ENCODE measurements at places on chromosomes 3 and 15.
A peak's percentile ranks its signal among the peaks of the same experiment; 100 is the strongest.

DNA sequence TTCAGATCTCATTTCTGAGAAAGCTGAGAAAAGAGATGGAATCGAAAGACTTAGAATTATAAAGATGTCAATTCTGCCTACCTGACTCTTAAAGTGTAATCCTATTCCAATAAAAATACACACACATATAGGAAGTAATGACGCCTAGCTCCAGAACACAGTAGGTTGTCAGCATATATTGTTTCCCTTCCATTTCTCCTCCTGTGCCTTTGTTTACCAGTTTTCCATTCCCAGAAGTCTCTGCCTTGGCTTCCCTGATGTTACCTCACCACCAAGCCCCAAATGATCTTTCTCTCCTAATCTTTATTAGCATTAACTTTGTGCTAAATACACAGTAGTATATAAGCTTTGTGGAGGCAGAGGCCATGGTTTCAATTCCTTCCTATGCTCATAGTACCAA lies 40.0 kb downstream of the TM4SF4 start:
- no peak for DNase-seq

DNA sequence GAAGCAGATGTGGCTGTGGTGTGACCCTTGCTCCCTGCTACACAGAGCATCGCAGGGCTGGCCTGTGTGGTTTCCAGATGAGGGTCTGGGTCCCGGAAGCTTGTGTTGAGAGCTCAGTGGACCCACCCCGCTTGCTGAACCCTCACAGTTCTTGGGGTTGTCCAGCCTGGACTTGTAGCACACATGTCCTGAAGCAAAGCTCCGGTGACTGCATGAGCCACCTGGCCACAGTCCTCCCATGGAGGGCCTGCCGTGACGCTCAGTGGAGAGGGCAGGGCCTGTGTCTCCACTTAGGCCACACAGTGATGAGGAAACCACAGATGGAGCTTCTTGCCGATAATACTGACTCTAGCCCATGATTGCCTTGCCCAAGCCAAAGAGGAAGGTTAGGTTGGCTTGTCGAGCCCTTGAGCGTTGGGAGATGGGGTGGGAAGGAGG lies 62.6 kb downstream of the RGMA start:
- no peak for DNase-seq

DNA sequence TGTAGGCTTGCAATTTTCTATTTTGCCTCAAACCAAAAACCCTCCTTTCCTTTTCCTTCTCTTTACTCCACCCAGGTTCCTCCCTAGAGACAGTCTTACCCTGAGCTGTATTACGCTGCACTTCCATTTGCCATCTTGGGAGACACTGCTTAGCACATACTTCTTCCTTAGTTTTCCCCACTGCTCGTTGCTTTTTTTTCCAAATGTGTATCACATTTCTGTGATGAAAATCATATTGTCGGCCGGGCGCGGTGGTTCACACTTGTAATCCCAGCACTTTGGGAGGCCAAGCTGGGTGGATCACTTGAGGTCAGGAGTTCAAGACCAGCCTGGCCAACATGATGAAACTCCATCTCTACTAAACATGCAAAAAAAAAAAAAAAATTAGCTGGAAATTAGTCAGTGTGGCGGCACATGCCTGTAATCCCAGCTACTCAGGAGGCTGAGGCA lies 29.5 kb downstream of the POPDC2 start:
- no peak for DNase-seq

DNA sequence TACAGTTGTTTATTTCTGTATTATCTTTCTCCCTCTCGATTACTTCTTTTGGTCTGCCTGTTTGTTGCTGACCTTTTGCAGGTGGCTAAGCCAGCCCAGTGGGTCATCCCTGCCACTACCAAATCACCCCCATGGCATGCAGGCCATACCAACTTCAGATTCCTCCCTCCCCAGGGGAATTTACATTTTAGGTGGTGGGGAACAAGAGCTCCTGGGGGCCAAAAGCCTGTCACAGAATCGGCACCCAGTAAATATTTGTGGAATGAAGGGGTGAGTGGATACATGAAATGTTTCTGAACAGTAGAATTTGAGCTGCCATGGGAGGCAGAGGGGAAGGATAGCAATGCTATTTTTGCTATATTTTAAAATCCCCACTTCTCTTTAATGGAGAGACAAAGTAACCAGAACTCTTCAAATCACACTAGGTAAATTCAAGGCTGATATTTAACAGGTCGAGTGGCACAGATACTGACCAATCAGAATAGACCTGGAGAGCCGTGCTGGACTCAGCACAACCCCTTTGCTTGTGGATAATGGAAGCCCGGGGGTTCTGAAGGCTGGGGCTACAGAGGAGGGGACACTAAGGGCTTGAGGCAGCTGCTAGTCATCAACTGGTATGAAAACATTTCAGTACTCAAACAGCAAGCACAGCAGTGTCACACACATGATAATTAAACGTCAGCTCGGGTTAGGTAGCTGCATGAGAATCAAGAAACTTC lies 54.3 kb upstream of the SMAD3 start:
- DNase-seq = no peak

GRCh38 chr3:58062472-58062871 lies 54.2 kb downstream of the FLNB start:
- no peak for DNase-seq

DNA sequence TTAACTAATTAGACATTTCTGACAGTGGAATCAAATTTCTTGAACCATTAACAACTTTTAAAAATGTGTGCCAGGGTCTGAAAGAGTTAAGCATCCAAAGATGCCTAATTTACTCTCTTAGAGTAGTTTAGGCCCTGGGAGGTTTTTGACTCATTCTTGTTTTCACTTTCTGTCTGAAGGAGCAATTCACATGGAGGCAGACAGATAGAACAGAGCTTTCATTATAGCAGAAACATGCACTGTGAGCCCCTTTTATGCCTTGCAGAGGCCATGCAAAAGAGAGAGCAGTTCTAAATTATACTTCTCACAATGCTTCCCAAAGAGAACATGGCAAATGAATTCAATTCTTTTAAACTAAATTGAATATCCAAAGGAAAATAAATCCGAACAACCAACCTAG lies 554.8 kb downstream of the MFSD1 start:
- no peak for DNase-seq

DNA sequence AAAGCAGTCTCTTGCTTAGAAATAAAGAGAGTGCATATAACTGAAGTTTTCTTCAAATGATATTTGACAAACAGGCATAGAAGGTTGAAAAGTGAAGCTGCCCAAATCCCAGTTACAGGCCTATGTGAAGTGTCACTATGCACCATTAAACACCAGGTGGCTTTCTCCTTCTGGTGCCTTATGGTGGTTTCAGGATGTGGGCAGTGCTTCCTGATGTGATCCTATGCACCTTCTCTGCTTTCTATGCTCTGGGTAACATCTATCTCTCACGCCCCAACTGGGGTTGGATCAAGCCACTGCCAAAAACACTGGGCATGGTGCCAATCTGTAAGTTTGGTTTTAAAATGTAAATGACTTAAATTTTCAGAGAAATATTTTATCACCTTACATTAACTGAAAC lies 744.7 kb downstream of the TUSC7 start:
- no peak for DNase-seq

- no peak for DNase-seq
Observed at GRCh38 chr3:98573181-98573728, 20.2 kb downstream of the CPOX start.

- no peak for DNase-seq
Observed at GRCh38 chr3:71217640-71218222, 365.8 kb downstream of the FOXP1 start.

GRCh38 chr3:130537673-130538304 lies 20.8 kb downstream of the COL6A6 start:
- no peak for DNase-seq

GRCh38 chr3:9098716-9099675 lies 135.7 kb upstream of the RAD18 start:
- DNase-seq = no peak

GRCh38 chr3:156643729-156644389 lies 30.5 kb upstream of the TIPARP start:
- no peak for DNase-seq

- DNase-seq = no peak
Observed at GRCh38 chr3:171876680-171877147, 33.6 kb downstream of the TMEM212 start.

- no peak for DNase-seq
Observed at GRCh38 chr15:99138491-99138982, 33.7 kb downstream of the SYNM start.

GRCh38 chr3:30332196-30333021 lies 274.0 kb upstream of the TGFBR2 start:
- no peak for DNase-seq

GRCh38 chr15:59818336-59818735 lies 129.2 kb upstream of the BNIP2 start:
- no peak for DNase-seq

DNA sequence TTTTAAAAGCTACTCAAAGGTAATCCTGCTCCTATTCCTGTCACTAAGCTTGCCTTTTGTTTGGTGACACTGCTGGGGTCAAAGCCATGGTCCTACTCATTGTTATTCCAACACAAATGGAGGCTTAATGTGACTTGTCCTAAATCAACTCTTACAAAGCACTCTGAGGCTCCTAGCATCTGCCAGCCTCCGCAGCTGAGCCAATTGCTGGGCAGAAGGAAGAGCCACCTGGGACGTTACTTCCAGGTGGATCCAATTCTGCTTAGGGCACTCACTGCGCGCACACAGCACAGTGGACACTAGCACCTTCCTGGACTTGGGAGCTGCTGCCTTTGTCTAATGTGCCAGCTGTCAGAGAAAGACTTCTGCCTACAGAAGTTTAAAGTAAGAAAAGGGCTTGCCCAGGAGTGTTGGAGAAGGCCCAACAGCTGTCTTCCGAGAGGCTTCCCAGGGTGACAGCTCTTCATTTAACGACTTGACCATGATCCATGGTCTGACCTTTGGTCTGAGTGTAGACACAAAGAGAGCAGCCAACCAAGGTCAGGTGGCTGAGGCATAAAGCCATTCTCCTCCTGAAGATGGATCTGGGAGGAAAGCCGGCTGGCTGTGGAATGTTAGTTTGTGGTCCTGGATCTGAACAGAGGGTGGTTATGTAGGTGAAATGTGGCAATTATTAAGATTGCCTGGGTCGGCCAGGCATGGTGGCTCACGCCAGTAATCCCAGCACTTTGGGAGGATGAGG lies 102.2 kb downstream of the AQP9 start:
- DNase-seq = no peak

DNA sequence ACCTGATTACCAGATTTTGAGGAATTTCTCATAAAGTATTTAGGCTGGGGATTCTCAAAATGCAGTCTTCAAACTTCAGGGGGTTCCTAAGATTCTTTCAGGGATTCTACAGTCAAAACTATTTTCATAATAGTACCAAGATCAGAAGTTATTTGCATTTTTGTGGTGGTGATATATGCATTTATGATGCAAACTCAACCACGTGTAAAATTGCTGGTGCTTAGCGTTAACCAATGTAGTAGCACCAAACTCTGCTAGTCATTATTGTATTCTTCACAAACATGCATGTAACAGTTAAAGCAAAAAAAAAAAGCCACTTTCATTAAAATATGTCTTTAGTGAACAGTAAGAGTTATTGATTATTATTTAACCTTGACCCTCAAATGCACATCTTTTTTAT lies 274.9 kb upstream of the DNAJC19 start:
- DNase-seq = no peak

- no peak for DNase-seq
Observed at GRCh38 chr15:33074942-33075341, 119.6 kb downstream of the FMN1 start.

DNA sequence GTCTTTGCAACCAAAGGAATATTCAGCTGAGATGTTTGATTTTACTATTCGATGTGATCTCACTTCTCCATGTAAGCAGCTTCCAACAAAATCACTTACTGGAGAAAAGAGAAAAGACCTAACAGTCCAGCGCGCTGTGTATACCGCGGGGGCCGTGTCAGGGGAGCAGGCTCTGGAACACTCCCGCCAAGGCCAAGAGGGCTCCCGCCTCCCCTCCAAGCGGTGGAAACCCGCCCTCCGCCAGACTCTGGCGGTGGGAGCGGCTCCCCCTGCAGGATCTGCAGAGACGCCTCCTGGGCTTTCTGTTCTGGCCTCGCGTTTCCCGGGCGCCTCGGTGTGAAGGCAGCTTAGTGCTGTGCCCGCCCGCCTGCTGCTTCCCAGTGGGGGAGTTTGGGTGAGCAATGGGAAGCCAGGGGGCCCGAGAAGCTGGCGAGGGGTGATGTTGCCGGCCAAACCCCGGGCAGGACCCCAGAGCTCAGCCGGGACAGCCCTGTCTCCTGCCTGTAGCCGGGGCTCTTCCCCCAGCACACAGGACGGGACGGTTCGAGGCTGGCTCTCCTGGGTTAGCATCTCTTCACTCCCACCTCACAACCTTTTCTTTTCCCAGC lies 36.3 kb downstream of the CHST14 start:
- DNase-seq = peak; percentile 48

GRCh38 chr3:149771652-149772271 lies 19.5 kb upstream of the COMMD2 start:
- DNase-seq = no peak

- no peak for DNase-seq
Observed at GRCh38 chr3:142929109-142929508, 34.4 kb downstream of the PAQR9 start.

DNA sequence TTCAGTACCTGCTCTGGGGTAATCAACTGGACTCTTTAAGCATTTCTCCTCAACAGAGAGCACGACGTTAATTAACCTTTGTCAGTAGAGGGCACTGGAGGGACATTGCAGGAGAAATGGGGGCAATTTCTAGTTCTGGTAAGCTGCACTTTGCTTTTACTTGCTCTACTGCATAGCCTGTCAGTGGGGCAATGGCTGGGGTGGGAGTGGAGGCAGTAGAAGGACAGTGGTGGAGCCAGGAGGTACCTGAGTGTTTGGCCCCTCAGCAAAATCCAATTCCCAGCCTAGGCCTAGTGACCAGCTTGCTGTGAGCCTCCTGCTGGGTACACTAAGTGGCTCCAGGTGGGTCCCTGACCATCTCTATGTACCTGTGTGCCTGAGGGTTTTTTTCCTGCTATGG lies 18.3 kb upstream of the MED12L start:
- no peak for DNase-seq

GRCh38 chr15:65305150-65305758 lies 777 bp downstream of the RNU5B-1 start:
- peak; percentile 59 for DNase-seq

DNA sequence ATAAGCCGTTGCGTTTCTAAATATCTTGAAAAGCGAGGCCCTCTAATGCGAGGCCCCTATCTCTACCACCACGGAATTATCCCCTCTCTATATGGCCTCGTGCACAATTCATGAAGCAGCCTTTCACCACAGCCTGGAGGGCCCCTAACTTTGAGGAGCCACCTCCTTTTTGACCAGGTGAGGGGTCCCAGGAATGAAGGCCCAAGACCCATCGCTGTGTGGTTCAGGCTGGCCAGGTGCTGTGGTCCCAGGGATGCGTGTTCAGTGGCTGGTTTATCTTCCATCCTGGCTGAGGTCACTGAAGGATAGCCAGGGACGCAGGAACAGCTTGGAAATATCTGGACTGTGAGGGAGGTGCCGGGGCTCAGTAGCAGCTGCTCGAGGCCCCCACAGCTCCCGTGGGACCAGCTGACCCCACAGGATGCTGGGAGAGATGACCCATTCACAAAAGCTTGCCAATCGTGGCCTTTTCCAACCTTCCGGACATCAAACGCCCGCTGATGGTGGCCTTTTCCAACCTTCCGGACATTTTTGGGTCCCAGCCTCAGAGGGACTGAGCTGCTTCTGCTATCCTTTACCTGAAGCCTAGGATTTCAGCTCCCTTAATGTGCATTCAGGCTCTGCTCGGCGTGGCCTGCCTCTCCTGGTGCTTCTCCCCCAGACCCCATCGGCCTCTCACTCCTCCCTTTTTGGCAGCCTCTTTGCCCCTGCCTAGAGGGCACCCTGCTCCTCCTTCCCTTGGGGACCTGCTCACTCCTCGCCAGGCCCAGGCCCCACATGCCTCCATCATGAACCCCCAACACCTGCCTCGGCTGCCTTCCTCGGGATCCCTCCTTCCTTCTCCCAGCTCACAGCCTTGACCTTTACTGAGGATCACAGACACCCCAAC lies 140.9 kb downstream of the CHSY1 start:
- no peak for DNase-seq
